Progenitor cell of endocrine pancreas (in vitro differentiated cells): ENCODE measurements at places on chromosomes 4 and X.

- DNase-seq, result no peak
These were observed 235.5 kb upstream of the MID1 start for GRCh38 chrX:10855845-10856244.

DNA sequence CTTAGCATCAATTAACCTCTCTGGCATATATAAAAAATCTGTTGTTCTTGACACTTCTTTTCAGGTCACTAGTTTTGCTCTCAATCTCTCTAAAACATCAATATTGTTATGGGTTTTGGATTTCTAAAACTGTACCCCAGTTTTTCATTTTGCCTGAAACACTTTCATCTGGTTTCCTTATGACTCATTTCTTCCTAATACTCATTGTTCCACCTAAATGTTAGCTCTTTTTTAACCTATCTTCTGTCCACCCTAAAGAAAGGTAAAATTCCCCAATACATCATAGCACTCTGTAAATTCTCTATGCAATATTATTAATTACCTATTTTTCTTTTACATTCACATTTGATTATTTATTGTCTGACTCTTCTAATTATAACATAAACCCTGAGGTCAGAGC lies 575.5 kb upstream of the NDST4 start:
- DNase-seq, result no peak

- no peak for DNase-seq
These were observed 57.4 kb downstream of the ANTXR2 start for GRCh38 chr4:80015407-80016189.

DNA sequence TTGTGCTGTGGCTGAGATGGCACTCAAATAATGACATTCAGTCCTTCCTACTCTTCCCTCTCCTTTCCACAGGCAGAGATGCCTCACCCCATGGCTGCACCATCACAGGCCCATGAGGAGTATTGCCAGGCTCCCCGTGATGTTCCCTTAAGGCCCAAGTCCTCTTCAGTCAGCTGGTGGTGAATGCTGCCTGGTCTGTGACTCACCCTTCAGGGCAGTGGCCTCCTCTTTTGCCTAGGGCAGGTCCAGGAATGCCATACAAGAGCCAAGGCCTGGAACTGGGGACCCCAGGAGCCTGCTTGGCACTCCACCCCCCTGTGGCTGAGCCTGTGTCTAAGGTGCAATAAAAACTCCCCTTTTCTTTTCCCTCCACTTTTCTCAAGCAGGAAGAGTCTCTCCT lies 144.2 kb upstream of the GEMIN8 start:
- DNase-seq, result no peak

GRCh38 chr4:185576962-185577950 lies 41.9 kb upstream of the PDLIM3 start:
- DNase-seq, result no peak

DNA sequence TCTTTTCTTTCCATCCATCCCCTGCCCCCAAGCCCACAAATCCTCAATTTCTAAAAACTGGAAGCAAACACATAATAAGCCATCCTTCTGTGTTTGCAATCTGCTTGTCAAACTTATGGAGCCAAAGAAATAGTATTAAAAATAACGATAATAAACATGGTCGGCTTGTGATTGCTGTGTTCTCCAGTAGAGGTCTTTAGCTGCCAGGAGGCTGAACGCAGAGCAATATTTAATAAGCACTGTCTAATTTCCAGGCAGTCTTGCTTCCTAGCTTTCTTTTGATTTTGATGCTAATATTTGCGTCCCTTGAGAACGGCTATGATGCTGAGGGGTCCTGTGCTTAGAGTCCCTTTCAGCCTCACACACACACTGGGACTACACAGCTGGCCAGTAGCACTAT lies 3.2 kb upstream of the HELT start:
- no peak for DNase-seq

- DNase-seq, result no peak
These were observed 11.5 kb downstream of the LIMCH1 start for GRCh38 chr4:41549478-41549877.

DNA sequence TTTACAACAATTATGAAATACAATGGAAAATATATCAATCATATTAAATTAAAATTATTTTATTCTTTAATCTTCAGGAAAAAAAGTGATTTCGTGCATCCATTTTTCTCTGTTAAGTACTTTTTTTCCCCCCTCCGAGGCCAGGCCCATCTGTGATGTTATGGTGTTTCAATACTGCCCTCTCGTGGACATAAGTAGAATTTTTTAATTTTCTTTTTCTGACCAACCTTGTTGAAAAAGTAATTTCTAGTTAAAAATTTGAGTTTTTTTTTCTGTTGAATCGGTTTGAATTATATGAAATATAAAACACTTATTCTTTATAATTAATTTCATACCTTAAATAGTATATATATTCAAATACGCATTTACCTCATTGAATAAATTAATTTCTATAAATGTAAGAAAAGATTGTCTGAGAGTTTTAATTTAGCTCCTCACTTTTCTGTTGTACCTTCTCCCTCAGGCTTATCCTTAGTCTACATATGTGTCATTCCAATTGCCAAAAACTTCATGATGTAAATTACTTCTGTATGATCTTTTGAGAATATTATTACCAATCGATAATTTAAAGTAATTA lies 175.8 kb upstream of the TECRL start:
- no peak for DNase-seq

DNA sequence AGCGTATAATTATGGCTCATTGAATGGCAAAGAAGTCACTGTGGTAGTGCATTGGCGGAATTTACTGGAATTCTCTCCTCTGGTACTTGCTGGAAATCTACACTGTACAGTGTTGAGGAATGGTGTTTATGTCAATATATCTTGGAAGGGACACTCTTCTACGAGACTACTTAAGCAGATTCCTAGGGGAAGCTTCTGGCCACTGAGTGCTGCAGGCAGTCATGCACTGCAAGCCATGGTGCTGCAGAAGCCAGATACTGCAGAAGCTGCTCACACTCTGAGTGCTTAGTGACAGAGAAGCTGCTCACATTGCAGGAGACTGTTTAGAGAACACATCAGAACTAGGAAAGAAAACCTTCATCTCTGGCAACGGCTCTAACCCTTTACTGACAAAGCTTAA lies 725.0 kb downstream of the CCSER1 start:
- DNase-seq, result no peak

- no peak for DNase-seq
These were observed 14.9 kb upstream of the EXOSC9 start for GRCh38 chr4:121786221-121786620.

- no peak for DNase-seq
These were observed 40.2 kb downstream of the ABCB7 start for GRCh38 chrX:75115707-75116413.

DNA sequence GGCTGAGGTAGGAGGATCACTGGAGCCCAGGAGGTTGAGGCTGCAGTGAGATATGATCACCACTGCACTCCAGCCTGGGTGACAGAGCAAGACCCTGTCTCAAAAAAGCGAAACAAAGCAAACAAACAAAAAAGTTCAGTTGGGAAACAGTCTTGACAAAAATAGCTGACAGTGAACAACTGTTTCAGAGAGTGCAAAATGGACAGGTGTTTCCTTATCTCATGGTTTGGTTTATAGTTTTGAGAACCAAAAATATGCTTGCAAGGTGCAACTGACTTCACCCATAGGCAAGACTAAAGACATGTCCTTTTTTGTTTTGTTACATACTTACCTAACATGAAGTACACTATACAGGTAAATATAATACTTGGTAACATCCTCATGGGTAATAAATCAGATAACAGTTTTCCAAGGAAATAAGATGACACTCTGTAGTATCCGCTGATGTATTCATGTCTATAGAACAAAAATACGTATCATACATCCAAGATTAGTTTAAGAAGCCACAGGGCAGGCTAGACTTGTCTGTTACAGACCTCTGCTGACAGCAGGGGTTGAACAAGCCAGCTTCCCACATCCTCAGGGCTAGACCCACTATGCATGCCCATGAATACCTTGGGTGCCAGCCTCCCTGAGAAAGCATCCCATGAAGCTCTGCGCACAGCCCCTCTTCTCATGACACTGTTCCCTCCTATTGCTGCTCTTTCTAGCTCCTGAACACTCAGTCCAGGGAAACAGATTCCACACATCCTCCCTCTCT lies 59.3 kb downstream of the ABCG2 start:
- no peak for DNase-seq

GRCh38 chr4:99400831-99401230 lies 34.3 kb downstream of the ADH7 start:
- DNase-seq, result no peak

GRCh38 chrX:150623583-150623982 lies 55.2 kb downstream of the MTM1 start:
- no peak for DNase-seq

DNA sequence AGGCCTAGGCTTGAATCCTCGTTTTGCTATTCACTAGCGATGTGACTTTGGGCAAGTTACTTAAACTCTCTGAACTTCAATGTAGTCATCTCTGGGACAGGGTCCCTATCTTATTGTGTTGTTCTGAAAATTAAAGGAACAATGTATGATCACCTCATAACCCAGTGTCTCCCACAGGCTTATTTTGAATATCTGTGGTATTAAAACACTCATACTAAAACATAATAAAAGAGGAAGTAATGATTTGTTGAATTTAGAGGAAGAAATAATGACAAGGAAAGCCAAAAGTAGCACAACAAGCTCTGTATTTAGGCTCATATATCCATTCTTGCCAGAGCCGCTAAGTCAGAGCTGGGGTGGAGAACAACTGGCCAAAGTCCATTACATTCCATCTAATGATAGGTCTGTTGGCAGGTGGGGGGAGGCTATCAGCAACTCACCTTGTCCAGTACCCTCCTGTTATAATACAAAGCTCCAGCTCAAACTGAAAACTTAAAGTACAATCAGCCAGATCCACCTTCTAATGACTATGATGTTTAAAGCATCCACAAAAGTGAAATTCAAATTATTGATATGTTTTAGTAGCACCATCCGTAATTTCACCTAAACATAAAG lies 64.5 kb upstream of the LSM6 start:
- DNase-seq, result no peak

DNA sequence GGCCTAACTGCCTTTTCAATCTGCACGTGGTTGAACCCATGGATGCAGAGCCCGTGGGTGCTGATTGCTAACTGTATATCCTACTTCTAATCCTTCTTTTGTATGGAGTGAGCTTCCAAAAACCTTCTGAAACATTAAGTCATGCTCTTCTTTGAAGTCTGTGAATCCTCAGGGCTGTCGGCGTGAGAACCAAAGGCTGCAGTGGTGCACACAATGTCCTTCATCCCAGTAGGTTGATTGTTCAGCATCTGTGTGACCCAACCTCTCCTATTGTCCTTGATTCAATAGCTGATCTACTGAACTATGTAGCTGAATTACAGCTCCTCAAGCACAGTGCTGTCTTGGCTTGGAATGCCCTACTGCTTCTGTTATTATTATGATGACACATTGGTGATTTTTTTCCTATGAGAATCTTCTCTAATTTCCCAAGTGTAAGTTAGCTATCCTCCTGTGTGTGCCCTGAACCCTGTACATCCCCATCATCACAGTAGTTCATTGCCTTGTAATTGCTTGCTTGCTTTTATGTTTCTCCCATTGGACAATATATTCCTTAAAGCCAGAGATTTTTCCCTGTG lies 294.6 kb downstream of the TRIML1 start:
- no peak for DNase-seq

DNA sequence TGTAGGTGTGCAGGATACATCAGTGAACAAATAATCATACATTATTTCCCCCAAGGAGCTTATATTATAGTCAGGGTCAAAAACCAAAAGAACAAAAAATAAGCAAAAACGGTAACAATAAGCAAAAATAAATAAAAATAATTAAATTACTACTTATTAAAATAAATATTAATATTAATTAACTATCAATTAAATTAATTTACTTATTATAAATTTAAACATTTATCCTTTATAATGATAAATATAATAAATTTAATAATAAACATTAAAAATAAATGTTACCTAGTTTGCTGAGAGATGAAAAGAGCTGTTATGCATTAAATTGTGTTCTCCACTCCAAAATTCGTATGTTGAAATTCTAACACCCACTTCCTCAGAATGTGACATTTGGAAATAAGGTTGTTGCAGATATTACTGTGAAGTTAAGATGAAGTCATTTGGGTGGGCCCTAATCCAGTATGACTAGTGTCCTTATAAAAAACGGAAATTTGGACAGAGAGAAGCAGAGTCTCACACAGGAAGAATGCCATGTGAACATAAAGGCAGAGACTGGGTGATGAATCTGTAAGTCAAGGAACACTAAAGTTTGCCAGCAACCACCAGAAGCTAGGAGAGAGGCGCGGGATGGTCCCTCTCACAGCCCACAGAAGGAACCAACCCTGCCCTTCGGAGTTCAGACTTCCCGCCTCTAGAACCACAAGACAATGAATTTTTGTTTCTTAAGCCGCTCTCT lies 67.2 kb upstream of the IBSP start:
- no peak for DNase-seq

DNA sequence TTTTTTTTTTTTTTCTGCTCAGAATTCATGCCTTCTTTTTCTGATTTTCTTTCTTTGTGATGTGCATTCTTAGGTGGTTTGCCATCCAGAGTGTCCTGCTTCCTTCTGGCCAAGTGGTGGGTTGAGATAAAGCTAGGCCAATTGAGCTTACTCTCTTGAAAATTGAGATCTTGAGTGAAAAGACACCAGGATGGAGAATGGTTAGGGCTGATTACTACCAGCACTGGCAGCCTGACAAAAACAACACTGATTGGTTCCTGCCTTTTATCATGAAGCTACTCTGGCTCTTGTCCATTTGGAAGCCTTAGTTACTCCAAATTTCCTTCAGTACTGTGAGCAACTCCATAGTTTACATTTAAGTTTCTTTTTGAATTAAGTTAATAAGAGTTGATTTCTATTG lies 404.0 kb downstream of the PPARGC1A start:
- DNase-seq, result no peak

DNA sequence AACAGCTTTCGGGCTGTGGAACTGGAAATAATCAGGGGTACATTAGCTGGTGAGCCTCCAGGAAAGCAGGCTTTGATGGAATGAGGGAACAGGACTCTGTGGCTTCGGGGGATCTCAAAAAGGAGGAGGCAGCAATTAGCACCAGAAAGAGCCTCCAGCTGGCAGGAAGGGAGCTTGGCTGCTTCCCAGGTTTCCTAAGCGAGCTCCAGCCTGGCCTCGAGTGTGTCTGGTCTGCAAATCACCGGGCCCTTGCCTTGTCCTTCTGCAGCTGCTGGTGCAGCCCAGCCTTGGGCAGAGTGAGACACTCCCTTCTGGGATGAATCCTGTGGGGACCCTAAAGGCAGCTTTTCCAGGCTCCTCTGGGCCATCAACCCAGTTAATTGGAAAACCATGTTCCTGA lies 10.7 kb upstream of the PDHA1 start:
- DNase-seq, result no peak

DNA sequence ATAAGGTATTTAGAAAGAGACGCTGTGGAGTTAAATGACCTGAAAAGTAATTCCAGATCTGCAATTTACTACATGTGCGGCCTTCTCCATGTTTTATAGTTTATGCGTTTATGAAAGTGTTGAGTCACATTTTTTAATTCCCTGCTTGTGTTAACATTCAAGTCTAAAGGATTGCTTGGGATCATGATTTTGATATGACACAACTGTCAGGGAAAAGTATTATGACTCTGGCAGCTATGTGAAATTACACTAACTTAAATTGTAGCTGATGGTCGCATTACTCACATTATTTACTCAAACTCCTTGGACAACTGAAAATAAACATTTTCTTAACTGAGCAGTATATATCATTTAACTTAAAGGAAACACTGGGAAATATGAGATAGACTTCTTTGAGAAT lies 14.3 kb upstream of the GABRB1 start:
- DNase-seq, result no peak
